NCI-H1417 treated with DMSO at 0.1 percent for 48 hours (cell line): ENCODE measurements at places on chromosomes 13 and 19.

- DNase-seq, result no peak
These were observed 2.5 kb downstream of the DEDD2 start for GRCh38 chr19:42214810-42215485.

DNA sequence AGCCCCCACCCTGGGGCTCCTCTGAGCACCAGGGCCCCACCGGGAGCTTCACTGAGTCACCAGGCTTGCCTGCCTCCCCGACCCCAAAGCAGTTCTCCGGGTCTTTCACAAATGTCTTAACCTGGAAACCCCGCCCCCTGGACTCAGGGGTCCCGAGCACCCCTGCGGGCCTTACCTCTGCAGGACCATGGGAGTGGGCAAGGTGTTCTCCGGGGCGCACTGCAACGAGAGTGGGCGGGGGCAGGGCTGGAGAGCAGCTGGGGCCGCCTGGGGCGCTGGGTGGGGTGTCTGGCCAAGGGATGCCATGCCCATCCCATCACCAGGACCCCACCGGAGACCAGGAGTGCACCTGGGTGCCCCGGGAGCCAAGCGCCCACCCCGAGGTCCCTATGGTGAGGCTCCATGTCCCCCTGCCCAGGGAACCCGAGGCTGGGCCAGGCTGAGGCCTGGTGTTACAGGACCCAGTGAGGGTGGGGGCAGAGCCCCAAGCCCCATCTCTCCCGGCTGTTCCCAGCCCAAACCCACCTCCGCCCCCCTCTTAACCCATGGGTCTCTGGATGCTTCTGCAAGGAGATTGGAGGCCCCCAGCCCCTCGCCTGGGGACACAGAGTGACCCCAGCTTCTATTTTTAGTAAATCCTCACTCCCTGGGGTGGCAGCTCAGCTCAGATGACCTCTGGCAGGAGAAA, 10.9 kb downstream of the MKNK2 start:
- DNase-seq, result no peak

GRCh38 chr13:21879263-21879914, 208.5 kb downstream of the FGF9 start:
- no peak for DNase-seq

GRCh38 chr13:98466634-98467236, 110.2 kb downstream of the STK24 start:
- DNase-seq, result no peak

DNA sequence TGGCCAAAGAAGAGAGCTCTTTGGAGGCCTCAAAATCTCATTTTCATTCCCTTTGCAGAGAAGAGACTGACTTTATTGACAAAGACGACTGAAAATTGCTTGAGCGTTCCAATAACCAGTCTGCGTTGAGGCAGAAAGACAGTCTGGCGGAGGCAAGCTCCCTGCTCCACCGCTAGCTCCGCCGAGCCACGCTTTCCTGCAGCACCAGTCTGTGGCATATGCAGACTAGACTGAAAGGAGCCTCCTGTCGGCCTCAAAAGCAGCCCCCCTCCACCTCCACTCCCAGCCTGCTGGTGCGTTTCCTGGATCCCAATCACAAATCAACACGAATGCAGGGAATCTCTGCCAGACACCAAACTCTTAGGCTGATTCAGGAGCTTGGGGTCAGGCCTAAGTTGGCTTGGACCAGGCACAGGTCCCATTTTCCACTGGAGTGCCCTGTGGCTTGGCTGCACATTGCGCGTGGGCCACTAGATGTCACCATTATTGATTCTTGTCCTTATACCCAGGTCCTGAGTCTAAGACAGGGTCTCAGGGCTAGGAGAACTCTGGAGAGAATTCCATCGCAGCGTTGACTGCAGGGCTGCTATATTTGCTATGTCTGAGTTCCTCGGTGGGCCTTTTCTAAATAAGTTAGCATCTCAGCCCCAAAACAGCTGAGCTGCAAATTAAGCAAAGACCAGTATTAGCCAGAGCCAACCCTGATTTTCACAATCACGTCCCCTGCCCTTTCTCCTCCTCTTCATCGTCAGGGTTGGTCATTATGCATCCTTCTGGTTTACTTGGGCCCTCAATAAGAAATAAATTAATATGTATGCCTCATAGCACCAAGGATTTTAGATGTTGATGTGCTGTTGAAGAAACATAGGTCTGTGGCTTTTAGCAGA, 5.2 kb upstream of the ZNF507 start:
- DNase-seq, result no peak

GRCh38 chr13:103133556-103133955, 67.3 kb upstream of the SLC10A2 start:
- DNase-seq, result no peak

- DNase-seq, result no peak
These were observed 17.1 kb upstream of the PSMC4 start for GRCh38 chr19:39953915-39954314.

DNA sequence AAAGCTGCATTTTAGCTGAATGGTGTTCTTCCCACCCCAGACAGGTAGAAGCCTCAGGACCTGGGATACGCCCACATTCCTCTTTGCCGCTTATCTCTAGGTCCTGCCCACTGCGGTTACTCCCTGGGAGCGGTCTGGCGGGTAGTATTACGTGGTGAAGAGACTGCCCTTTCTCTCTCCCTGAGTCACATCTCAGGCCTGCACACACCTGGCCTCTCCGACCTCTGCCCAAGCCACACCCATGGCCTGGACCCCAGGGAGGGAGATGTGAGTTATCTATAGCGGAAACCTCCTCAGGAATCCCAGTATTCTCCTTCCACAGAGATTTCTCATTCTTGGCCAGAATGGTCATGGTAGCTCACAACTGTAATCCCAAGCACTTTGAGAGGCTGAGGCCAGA, 17.3 kb downstream of the RHPN2 start:
- no peak for DNase-seq

DNA sequence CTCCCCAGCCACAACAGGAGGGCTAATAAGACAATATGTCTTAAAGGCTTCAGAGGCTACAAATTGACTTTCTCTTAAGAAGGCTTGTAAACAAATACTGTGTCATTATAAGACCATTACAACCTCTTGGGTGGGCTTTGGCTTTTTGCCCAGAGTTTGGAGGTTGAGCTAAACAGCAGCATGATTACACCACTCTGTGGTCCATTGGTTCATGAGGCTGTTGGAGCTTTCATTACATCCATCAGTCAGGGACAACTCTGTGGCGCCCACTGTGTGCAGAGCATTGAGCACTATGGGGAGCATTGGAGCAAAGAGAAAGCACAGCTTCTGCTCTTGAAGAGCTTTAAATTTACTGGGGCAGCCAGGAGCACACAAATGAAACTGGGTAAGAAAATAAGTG, 75.9 kb downstream of the TNFSF11 start:
- DNase-seq, result no peak

- peak; percentile 57 for DNase-seq
These were observed 22.5 kb downstream of the LTBP4 start for GRCh38 chr19:40623403-40624251.

GRCh38 chr19:6276447-6276846, 3.3 kb downstream of the MLLT1 start:
- no peak for DNase-seq

GRCh38 chr19:2645826-2646225, 56.7 kb downstream of the GNG7 start:
- no peak for DNase-seq

GRCh38 chr13:71864094-71864985, 2.7 kb downstream of the DACH1 start:
- DNase-seq, result no peak

DNA sequence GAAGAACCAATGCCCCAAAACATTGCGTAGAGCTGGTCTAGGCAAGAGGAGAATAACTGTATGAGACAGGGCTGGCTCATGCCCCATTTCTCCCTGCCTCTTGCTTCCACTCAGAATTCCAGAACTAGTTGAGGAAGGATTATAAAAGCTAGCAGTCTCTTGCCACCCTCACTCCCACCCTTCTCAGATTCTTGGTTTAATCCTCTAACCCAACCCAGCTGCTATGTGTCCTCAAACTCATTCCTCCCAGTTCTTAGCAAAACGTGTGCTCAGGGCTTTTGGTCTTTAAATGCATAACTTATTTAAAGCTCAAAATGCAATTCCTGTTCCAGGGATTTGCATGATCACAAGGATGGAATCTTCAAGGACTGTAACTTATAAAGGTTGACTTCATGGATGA, 466.3 kb downstream of the COG6 start:
- DNase-seq, result no peak

DNA sequence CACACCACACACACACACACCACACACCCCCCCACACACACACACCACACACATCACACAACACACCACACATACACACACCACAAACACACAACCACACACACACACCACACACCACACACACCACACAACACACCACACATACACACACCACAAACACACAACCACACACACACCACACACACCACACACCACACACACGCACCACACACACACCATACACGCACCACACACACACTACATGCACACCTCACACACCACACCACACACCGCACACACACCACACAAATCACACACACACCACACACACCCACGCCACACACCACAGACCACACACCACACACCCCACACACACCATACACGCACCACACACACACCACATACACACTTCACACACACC, 83.5 kb downstream of the ZNF557 start:
- no peak for DNase-seq

DNA sequence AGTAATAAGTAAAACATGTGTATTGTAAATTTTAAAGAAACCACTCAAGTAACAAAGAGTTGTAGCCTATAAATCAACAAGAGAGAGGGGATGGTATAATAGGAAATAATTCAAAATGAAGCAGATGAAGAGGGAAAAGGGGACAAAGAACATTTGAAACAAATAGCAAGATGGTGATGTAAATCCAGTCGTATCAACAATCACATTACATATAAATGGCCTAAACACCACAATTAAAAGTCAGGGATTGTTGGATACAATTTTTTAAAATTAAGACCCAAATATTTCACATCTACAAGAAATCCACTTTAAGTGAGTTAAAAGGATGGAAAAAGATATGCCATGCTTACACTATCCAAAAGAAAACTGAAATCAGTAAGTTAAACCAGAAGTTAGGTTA, 15.2 kb downstream of the FNDC3A start:
- no peak for DNase-seq

DNA sequence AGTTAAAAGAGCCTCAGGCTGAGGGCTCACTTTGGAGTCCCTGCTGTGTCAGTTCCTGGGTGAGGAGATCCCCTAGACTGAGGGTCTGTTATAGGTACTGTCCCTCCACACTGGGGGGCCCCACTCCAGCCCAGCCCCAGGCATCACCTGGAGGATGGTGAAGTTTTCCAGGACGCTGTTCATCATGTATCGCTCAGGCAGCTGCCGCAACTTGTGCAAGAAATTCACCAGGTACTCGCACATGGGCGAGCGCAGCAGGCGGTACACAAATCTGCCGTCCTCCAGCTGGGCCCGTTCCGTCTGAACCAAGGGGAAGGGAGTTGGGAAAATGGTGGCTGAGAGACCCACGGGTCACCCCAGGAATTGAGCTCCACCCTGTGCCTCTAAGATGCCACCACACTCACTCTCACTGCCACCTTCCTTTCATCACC, 7.1 kb downstream of the CD37 start:
- no peak for DNase-seq

- no peak for DNase-seq
These were observed 81.4 kb upstream of the PCDH8 start for GRCh38 chr13:52929846-52930245.

DNA sequence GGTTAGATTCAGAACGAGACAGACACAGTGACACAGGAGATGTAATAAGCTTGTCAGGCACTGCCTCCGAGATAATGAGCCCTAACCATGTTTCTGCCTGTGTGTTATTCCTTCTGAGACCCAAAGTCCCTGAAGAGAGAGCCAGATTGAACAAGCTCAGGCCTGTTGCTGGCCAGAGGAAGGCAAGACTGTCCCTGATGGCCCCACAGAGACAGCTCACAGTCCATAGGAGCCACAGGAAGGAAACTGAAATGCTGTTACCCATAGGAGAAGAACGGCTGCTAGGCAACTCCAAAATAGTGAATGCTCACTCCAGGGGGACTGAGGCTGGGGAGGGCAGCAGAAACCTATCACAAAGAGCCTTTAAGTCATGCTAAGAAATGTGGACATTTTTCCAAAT, 31.8 kb upstream of the RFXAP start:
- DNase-seq, result no peak
